ENCODE measurements at places on chromosomes 11 and 22. TPM values are rescaled to one million over a fixed set of nuclear protein-coding genes. Genes with fewer than 3 reads are reported as not detected.

The GUCY1A2 gene
- total RNA-seq = 14.3 TPM

The RASD2 gene
- total RNA-seq = 2.9 TPM

The NFAM1 gene
- total RNA-seq = 0.62 TPM

The CALCA gene
- total RNA-seq = not detected

The BTBD18 gene
- total RNA-seq = not detected

The POU2F3 gene
- total RNA-seq = 0.13 TPM

DNA sequence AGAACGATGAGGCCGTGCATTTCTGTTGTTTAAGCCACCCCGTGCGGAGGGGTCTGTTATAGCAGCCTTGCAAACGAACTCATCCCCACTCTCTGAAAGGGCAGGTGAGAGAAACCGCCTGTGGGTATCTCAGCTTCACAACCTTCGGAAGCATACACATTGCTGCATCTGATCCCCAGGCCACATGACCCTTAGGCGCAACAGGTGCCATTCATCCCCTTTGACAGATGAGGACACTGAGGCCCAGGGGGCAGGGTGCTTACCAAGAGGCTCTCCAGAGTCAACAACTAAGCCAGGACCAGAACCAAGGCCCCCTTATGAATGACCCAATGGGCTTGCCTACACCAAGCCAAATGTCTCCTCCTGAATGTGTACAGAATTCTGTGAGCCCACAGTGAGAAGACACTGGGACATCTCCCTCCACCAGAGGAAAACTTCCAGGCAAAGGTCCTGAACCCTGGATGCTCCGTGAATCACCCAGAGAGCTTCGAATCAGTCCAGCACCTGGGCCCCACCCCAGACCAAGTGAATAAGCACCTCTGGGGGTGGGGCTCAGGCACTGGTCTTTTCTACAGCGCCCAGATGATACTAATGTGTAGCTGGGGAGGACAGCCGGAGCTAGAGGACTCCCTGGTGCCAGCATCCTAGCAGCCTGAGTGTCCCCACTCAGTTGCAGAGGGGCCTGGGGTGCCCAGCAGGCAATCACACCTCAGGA lies 83.2 kb downstream of the BUD13 start:
- no peak for DNase-seq

GRCh38 chr11:31764766-31765165 lies 46.4 kb downstream of the PAX6 start:
- peak; percentile 13 for DNase-seq

- DNase-seq = no peak
Observed at GRCh38 chr11:15875943-15876342, 480.4 kb downstream of the SOX6 start.

GRCh38 chr11:88039476-88040147 lies 135.6 kb downstream of the RAB38 start:
- no peak for DNase-seq

DNA sequence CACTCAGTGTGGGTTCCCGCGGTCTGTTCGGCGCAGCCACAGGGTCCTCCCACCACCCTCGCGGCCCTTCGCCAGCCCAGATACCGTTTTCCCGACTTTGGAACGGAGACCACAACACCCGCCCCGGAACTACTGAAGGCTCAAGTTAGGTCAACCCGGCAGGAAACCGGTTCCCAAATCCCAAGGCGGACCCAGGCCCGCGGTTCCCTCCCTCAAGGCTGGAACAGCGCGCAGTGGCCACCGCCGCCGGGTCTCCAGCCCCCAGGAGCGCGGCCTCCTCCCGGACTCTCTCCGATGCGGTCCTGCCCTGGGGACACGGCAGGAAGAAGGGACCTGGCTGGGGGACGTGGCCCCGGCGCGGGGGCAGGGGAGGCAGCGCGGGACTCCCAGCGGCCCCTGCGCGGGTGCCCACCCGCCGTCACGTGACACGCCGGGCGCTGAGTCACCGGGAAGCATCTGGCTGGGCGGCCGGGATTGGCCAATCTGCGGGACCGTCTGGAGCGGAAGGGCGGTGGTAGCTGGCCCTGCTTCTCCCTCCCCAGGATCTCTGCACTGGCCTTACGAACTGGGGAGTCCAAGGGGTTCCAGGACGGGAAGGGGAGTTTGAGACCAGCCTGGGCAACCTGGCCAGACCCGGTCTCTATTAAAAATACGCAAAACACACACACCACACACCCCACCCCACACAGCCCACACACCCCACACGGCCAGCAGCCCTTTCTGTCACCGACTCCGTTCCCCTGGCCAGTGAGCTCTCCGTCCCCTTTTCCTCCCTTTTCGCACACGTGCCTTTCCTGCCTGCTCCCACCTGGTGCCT lies 21.5 kb upstream of the MALAT1 start:
- DNase-seq = peak; percentile 98

DNA sequence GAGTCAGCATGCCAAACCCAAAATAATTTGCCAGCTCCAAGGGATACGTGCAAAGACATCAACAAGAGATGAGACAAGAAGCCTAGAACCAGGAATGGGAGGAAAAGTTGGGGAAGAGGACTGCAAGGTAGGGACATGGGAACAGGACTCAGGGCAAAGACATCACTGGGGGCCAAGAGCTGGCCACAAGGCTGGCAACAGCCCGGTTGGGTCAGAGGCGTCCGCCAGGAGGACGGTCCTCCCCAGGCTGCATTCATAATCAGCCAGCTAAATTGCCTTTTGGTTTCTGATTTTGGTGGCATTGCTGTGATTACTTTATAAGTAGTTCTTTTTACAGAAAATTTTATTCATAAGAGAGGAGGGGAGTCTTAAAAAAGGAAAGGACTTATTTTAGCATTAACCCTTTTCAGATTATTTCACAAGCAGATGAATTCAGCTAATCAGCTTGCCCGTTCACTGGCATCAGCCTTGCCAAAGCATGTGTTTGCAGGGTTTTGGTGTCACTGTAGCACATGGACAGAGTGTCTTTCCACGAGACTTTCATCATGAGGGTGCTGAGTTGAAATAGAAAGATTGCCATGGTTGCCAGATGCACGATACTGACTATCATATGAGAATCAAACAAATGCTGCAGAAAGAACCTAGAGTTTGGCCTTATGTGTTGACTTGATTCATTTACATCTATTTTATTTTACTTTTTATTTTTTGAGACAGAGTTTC lies 23.2 kb upstream of the NAV2 start:
- DNase-seq = no peak

GRCh38 chr11:87391496-87391895 lies 353.8 kb downstream of the TMEM135 start:
- peak; percentile 70 for DNase-seq

GRCh38 chr22:27642104-27642800 lies 159.3 kb downstream of the MN1 start:
- peak; percentile 56 for DNase-seq

- DNase-seq = peak; percentile 61
Observed at GRCh38 chr22:44331881-44332714, 19.3 kb upstream of the SHISAL1 start.

GRCh38 chr11:77322926-77323590 lies 21.6 kb upstream of the GDPD4 start:
- DNase-seq = no peak

DNA sequence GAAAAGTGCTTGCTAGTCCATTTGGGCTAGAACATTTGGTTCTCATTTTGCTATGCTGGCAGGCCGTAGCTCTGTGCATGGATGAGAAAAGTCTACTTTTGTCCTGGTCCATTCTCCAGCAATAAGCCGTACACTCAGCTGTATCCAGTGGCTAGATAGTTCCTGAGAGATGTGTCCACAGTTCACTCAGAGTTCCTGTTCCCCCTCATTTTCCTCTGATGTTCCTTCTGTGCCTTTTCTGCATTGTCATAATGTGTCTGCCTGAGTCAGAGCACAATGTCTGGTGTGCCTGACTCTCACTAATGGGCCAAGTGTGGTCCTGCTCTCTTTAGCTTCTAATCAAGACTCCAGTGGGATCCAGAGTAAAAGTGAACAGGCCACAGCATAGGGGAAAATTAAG lies 215.7 kb upstream of the CTSC start:
- DNase-seq = no peak

DNA sequence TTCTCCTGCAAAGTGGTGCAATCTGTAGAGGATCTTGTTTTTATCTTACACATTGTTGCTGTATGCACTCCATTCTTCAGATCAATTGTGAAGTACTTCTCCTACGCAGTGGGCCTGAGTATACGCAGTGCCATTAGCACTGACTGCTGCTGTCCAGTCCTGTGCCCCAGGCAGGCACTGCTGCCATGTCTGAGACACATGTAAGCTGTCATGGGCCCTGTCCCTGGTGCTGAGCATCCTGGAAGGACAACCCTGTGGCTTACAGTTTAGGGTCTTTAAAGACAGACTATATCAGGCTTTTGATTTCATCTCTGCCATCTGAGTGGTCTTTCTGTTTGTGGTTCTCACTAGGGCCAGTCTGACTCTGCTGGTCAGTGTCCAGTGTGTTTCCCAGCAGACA lies 44.8 kb upstream of the PTPN5 start:
- no peak for DNase-seq

DNA sequence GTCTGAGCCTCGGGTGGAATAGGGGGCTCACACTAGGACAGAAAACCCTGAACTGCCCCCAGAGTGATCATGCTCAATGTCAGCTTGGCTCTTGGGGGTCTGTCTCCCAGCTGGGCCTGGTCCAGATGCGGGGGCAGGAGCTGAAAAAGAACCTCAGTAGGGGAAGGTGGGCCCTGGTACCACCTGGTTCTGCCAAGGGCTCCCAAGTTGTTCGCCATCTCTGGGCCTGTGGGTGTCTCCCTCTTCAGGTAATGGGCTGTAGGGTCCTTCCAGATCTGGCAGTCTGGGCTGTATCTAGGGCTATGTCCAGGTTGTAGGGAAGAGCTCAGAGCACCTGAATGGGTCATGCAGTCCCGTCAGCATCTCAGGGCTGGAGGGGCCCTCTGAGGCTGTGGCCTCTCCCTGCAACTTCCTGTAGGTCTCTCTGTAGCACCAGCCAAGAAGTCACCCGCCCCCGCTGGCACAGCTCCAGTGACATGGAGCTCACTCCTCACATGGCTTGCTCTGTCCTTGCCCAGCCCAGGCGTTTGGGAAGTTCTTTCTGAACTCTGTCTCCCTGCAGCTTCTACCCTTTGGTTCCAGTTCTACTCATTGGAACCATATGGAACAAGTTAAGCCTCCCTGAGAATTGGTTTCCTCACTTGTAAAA lies 33.0 kb upstream of the SOX10 start:
- DNase-seq = peak; percentile 87

GRCh38 chr11:111724615-111725129 lies 41.5 kb downstream of the PPP2R1B start:
- DNase-seq = no peak

GRCh38 chr11:102256251-102256650 lies 61.0 kb upstream of the BIRC3 start:
- no peak for DNase-seq

DNA sequence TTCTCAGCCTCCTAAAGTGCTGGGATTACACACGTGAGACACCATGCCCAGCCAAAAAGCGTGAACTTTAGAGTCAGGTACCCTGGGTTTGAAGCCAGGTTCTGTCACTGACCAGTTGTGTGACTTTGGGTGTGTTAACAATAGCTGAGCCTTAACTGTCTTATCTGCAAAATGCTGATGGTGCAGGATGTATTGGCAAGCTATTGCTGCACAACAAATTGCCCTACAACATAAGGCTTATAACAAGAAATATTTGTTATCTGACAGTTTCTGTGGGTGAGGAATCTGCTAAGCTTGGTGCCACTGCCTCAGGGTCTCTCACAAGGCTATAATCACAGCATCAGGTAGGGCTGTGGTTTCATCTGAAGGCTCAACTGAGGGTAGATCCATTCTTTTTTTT lies 21.9 kb downstream of the SYNGR1 start:
- DNase-seq = no peak

- DNase-seq = peak; percentile 40
Observed at GRCh38 chr11:16935518-16936302, 78.5 kb downstream of the PLEKHA7 start.

DNA sequence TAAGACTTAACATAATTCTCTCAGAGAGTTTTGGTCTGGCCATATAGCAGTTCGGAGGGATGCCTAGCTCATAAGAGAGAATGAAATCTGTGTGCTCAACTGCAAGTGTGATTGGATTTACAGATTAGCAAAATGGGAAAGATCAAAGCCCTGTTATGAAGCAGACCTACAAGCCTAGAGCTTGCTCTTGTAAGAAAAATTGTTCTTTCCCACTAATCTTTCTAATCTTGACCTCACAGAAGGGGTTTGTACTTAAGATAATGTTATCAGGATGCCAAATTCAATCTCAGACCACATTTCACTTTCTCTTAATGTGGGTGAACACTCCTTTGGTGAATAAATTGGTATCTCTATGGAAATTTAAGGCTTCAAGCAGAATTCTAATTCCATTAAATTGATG lies 267.2 kb downstream of the RAB38 start:
- no peak for DNase-seq

- DNase-seq = peak; percentile 86
Observed at GRCh38 chr11:119339589-119340334, 921 bp downstream of the C1QTNF5 start.

DNA sequence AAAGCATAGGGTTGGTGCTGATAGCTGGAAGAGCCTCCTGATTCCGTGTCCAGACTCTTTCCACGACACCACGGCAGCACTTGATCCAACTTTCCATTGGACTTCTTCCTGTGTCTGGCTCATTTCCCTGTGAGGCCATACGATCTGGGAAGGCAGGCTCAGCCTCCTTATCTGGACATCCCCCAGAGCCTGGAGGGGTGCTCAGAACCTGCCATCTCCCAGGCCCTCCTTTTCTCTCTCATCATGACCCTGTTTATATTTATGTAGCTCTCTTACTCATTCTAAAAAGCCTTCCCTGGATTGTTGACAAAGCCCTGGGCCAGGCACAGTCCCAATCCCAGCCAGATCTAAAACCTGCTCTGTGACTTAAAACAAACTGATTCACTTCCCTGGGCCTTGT lies 7.8 kb upstream of the BCL9L start:
- DNase-seq = peak; percentile 94

GRCh38 chr11:68411501-68411991 lies 49.0 kb upstream of the PPP6R3 start:
- DNase-seq = peak; percentile 79

DNA sequence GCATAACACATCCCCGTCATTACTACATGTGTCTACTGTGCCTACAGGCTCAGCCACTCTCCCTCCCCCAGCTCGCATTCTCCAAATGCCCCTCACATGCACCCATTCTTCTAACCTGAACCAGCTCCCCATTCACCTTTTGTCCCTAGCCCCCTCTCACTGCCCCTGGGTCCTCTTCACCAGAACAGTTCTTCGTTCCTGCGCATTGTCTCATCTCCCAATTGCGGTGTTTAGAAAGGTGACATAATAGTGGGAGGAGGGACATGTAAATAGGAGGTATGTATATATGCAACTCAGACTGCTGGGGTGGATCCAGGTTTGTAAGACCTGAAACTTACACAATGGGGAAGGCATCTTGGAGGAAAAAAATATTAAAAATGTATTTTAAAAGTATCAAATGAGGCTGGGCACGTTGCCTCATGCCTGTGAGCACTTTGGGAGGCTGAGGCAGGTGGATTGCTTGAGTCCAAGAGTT lies 4.7 kb upstream of the VSIG2 start:
- DNase-seq = no peak

Data from muscle of leg (tissue), 16 donors.